Stimulated activated CD8-positive, alpha-beta memory T cell treated with anti-CD3 and anti-CD28 coated beads, Interleukin-12 subunit alpha, Interleukin-12 subunit beta, amount 100 ng/mL, for 4 hours (primary cell): ENCODE measurements at places on chromosomes 7 and 10.

DNA sequence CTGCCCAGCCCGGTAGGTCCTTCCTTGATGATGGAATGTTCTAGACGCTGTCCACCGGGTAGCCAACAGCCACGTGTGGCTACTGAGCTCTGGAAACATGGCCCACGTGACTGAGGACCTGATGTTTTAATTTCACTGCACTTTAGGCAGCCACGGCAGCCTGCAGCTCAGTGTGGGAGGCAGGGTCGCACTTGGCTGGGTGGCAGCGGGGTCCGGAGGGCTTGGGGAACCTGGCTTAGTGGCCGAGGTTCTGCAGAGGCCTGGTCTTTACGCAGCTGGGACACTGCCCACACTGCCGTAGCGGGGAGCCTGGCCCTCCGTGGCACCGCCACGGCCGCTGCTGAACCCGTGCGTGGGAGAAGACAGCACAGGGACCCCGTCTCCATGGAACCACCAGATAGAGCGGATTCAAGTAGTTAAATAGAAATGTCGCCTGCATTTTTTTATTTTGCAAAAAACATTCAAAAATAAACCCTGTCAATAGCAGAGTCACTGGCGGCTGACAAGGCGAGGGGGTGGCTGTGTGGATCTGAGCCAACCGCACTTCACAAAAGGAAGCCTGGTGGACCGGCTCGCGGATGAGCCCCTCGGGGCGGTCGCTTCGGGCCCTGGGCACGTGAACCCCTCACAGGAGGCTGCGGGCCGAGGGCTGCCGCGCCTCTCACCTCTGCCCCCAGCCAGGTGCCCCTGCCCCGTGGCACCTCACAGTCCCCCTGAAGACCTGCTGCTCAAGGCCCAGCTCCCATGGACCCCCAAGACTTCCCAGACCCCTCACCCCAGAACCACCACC is 25.6 kb upstream of the UTF1 start:
- DNase-seq = no peak

GRCh38 chr7:97373736-97374135 is 256.2 kb downstream of the SDHAF3 start:
- DNase-seq = no peak

DNA sequence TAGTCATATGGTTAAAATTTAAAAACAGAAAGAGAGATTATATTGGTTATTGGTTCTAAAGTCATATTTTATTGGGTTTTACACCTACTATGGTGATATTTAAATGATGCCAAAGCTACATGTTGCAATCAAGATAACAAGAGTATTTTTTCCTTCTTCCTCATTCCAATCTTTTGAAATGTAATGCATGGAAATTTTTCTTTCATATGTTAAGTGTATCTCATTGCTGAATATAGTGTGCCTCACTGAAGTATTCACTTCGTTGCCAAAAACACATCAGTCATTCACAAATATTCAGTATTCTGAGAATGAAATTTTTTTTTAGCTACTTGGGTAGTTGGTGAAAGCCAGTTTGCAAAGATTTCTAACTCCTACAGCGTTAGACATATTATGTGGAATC is 19.5 kb downstream of the HDAC9 start:
- DNase-seq = no peak

DNA sequence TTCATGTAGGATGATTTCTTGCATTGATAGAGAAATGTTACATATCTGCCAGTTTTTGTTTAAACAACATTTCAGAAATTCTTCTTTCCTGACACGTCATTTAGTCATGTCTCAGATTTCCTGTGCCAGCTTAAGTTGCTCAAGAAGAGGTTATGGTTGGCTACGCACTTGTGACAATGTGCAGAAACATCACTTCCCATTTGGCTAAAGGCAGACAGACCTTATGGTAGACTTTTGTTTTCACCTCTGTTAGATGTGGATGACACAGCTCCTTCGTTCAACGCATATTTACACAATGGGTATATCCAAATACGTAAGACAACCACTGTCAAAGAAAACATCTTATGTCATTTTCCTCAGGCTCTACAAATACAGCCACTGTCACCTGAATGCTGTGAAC is 125.8 kb downstream of the DOCK4 start:
- DNase-seq = no peak

GRCh38 chr7:133036289-133036688 is 45.6 kb downstream of the CHCHD3 start:
- DNase-seq = no peak

DNA sequence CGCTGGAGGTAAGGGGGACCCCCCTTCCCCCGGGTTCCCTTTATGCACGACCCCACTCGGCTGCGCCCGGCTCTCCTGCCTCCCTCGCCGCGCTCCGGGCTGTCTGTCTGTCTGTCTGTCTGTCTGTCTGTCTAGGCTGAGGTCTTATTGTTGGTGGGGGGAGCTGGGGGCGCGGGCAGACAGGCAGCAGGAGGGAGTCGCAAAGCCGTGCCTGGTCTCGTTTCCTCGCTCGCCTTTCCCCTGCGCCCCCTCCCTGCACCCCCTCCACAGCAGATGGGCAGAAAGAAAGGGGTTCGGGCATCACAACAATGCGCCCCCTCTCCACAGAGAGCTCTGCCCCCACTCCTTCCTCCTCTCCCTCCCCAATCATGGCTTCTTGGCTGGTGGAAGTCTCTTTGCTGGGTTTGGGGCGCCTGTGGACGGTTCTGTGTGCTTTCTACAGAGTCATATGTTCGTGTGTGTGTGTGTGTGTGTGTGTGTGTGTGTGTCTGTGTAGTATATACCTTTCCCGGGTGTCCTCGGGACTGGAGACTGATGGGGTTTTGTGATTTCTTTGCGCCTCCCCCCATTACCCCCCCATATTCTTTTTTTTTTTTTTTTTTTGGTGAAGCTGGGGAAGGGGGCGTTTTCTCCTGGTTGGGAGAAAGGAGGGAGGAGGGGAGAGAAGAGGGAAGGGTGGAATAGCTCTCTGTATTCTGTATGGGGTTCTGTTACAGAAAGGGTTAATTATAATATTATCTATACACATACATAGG is 1.9 kb downstream of the AUTS2 start:
- no peak for DNase-seq
